ENCODE measurements at places on chromosomes 11 and 22. TPM values are rescaled to one million over a fixed set of nuclear protein-coding genes. Genes with fewer than 3 reads are reported as not detected.
A peak's percentile ranks its signal among the peaks of the same experiment; 100 is the strongest.

FAM227A gene
- polyA plus RNA-seq, result 0.54 TPM

SPI1 gene
- polyA plus RNA-seq, result not detected

DNA sequence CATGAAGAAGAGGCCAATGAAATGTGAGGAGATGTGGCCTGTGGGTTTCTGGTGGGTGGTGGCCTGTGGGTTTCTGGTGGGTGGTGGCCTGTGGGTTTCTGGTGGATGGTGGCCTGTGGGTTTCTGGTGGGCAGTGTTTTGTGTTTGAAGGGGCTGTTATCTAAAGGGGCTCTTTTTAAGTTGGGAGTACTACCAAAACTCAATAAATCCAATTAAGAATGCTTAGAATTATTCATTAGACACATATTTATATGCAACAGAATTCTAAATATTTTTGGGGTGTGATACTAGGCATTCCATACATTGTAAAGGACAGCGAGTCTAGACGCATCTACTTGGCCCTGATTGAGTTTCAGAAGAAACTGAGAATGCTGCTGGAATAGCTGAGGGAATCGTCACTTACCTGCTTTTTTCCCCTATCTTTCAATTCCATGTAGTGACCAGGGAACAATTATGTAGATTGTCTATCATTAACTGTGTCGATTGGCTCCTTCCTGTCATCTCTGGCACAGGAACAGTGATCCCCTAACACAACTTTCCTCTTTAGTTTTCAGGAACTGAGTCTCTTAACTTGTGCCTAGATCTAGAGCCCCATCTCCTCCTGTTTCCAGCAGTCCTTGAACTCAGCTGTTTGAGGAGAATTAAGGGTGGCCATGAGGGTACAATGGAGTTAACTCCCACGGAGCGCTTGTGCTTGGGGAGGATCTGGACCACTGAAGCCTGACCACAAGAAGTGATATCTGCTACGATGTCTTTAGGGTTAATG lies 37.3 kb upstream of the TOP3B start:
- H3K27me3 ChIP-seq, result no peaks in the 10 kb centered on the region
- peak overlapping the region; percentile 76 for H3K27ac ChIP-seq
- peak; percentile 19 for DNase-seq
- H3K36me3 ChIP-seq, result no peaks in the 10 kb centered on the region

- peak overlapping the region; percentile 97 for H3K27ac ChIP-seq
- peak overlapping the region; percentile 68 for H3K4me3 ChIP-seq
- peaks cover 6% of the 10 kb centered on the region for H3K36me3 ChIP-seq
- H3K27me3 ChIP-seq, result no peaks in the 10 kb centered on the region
- H3K4me1 ChIP-seq, result peaks cover 77% of the 10 kb centered on the region
These were observed 940 bp upstream of the C11orf91 start for GRCh38 chr11:33701302-33702230.

DNA sequence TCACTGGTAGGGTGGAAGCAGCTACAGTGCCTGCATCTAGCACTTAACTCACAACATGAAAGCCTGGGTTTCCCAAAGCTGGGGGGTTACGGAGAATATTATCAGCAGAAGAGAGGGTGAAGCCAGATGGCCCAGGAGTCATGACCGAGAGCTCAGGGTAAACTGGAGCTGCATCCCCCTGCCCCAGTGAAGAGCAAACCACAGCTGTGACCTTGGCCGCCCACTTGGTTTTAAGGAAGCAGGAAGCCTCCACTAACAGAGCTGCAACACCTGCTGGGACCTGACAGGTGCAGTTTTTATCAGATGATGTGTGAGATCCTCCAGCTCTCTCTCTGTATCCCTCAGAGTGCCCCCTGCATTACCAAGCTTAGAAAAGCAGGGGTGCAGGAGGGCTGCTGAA lies 20.9 kb downstream of the TCP11L1 start:
- no peak overlapping the region for H3K4me3 ChIP-seq
- H3K36me3 ChIP-seq, result peaks cover 16% of the 10 kb centered on the region
- DNase-seq, result no peak
- peaks cover 62% of the 10 kb centered on the region for H3K4me1 ChIP-seq
- peak overlapping the region; percentile 83 for H3K27ac ChIP-seq

GRCh38 chr22:35708917-35709316 lies 8.8 kb upstream of the APOL5 start:
- H3K27ac ChIP-seq, result no peak overlapping the region
- H3K4me3 ChIP-seq, result no peak overlapping the region
- no peaks in the 10 kb centered on the region for H3K4me1 ChIP-seq
- no peaks in the 10 kb centered on the region for H3K36me3 ChIP-seq
- no peaks in the 10 kb centered on the region for H3K27me3 ChIP-seq

GRCh38 chr11:69868006-69868810 lies 49.0 kb upstream of the FGF3 start:
- no peak overlapping the region for H3K4me3 ChIP-seq
- H3K27ac ChIP-seq, result no peak overlapping the region
- no peak for DNase-seq
- H3K36me3 ChIP-seq, result no peaks in the 10 kb centered on the region
- no peaks in the 10 kb centered on the region for H3K4me1 ChIP-seq
- peaks cover 14% of the 10 kb centered on the region for H3K27me3 ChIP-seq

GRCh38 chr22:46023558-46023981 lies 46.6 kb upstream of the WNT7B start:
- H3K27ac ChIP-seq, result no peak overlapping the region
- no peak for DNase-seq
- no peaks in the 10 kb centered on the region for H3K36me3 ChIP-seq

DNA sequence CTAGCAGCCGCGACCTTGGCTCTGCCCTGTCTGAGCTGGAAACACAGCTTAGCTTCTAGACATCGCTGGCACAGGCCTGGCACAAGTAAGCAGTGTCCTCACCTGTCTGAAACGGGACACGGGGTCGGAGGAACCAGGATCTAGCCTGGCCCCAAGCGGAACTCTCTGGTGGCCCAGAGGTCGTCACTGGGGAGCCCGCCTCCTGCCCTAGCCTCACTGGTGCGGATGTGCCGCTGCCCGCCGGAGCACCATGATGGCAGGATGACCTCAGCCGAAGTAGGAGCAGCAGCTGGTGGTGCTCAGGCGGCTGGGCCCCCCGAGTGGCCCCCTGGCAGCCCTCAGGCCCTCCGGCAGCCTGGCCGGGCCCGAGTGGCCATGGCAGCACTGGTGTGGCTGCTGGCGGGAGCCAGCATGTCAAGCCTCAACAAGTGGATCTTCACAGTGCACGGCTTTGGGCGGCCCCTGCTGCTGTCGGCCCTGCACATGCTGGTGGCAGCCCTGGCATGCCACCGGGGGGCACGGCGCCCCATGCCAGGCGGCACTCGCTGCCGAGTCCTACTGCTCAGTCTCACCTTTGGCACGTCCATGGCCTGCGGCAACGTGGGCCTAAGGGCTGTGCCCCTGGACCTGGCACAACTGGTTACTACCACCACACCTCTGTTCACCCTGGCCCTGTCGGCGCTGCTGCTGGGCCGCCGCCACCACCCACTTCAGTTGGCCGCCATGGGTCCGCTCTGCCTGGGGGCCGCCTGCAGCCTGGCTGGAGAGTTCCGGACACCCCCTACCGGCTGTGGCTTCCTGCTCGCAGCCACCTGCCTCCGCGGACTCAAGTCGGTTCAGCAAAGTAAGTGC lies 871 bp downstream of the SLC35E4 start:
- no peak for DNase-seq
- H3K27ac ChIP-seq, result peak overlapping the region; percentile 22
- no peaks in the 10 kb centered on the region for H3K27me3 ChIP-seq

DNA sequence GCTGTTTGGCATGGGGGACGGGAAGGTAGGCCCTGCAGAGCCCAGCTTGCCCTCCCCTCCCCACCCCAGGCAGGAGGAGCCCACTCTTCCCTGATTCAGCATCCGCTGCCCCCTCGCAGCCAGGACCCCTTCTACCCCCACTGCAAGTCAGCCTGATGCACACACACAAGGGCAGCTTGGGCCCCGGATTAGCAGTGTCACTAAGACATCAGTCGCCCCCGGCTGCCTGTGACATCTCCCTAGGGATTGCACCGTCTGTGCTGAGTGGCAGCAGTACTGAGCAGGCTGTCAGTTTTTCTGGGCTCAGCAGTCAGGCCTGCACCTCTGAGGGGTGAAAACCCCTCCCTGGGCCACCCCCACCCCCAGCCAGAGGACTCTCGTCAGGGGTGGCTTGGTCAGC lies 30.4 kb upstream of the SYT7 start:
- no peaks in the 10 kb centered on the region for H3K36me3 ChIP-seq
- no peaks in the 10 kb centered on the region for H3K27me3 ChIP-seq
- H3K27ac ChIP-seq, result no peak overlapping the region
- no peak for DNase-seq
- no peak overlapping the region for H3K4me3 ChIP-seq
- peaks cover 7% of the 10 kb centered on the region for H3K4me1 ChIP-seq

GRCh38 chr11:119307219-119307618 lies 9.7 kb downstream of the MCAM start:
- no peak overlapping the region for H3K27ac ChIP-seq
- no peak for DNase-seq
- no peaks in the 10 kb centered on the region for H3K27me3 ChIP-seq
- peaks cover 15% of the 10 kb centered on the region for H3K4me1 ChIP-seq

DNA sequence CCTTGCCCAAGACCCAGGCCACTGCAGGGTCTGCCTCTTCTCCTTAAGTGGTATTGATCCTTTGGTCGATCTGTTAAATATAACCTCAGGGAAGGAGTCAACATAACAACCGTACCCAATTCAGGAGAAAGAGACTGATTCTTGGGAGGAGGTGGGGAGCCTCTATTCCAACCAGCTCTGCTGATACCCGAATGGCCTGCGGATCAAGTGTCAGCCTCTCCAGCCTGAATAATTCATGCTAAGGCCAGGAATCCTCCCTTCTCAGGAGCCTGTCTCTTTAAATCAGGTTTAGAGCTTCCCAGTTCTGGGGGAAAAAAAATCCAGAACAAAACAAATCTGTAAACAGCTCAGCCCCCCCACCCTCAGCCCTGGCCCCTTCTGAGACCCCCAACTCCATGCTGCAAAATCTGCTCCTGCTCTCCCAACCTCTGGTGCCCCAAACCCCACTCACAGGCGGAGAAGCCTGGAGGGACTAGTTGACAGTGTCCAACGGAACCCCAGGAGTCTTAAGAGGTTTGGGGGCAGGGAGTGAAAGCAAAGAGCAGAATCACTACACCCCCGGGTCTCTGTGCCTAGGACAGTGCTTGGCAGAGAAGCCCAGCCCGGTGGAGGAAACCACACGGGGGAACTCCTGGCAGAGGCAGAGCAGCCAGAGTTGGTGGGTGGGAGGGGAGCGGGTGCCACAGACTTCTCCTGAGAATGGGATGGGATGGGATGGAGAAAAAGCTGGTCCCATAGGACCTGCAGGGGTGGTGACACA lies 863 bp upstream of the TPBGL start:
- H3K4me3 ChIP-seq, result no peak overlapping the region
- peaks cover 50% of the 10 kb centered on the region for H3K27me3 ChIP-seq
- no peaks in the 10 kb centered on the region for H3K36me3 ChIP-seq
- H3K4me1 ChIP-seq, result no peaks in the 10 kb centered on the region
- DNase-seq, result no peak

DNA sequence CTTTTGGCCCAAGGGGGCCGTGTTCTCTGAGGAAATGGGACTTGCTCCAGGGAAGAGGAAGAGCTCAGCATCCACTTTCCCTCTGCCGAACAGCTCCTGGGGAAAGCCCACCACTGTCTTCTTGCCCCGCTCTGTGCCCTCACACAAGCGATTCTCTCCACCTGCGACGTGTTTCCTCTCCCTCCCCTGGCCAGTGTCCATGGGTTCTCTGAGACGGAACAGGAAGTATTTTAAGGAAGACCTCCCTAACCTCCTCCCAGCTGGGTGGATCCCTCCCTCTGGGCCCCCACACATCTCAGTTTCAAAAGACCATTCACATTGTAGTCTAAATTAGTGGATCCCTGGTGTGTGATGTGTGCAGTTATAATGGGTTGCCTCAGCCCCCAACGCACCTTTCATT lies 1.6 kb downstream of the TP53AIP1 start:
- no peak for DNase-seq
- no peaks in the 10 kb centered on the region for H3K27me3 ChIP-seq
- H3K4me1 ChIP-seq, result peaks cover 49% of the 10 kb centered on the region
- H3K36me3 ChIP-seq, result peaks cover 2% of the 10 kb centered on the region

DNA sequence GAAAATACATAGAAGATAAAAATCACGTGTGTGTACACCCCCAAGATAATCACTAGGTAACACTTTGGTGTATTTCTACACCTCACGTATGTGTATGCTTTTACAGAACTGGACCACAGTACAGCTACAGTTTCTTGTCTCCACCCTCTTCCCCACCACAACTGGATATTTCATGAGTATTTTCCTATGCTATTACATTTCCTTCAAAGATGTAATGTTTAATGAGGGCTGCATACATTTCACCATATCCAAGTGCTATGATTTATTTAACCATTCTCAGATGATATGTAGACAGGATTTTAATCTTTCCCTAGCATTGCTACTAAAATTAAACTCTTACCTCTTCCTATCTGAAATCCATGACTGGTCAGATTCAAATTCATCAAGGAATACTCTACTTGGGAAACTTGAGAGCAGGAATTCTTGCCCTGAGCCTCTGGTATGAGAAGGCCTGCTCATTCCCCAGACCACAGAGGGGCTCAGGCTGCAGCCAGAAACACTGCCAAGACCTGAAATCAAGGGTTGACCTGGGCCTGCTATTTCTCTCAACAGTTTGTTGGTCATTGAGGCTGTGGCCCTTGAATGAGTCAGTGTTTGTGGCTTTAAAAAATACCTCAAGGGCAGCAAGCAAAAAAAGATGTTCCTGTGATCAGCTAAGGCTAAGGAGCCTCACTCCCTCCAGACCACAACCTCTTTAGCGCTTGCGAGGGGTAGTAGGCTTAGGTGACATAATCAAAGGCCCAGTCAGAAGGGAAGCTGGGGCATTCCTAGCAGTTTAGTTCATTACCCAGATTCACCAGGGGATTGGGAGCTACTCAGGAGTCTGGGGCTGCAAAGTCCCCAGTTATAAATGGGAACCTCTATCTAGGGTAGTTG lies 55.5 kb downstream of the ABTB2 start:
- DNase-seq, result no peak
- no peaks in the 10 kb centered on the region for H3K36me3 ChIP-seq

All from keratinocyte (primary cell).